ENCODE measurements at places on chromosomes 1 and 21. TPM values are rescaled to one million over a fixed set of nuclear protein-coding genes. Genes with fewer than 3 reads are reported as not detected.

ACTA1 gene
- 16.2 TPM for total RNA-seq

RGS4 gene
- 23.8 TPM for total RNA-seq

HSF2BP gene
- 3.2 TPM for total RNA-seq

MTHFR gene
- 13.0 TPM for total RNA-seq

IFI44L gene
- total RNA-seq = 271 TPM

CAPN8 gene
- total RNA-seq = not detected

TMPRSS3 gene
- not detected for total RNA-seq

GRCh38 chr1:204198348-204199340 lies 2.4 kb upstream of the KISS1 start:
- DNase-seq = peak; percentile 81

DNA sequence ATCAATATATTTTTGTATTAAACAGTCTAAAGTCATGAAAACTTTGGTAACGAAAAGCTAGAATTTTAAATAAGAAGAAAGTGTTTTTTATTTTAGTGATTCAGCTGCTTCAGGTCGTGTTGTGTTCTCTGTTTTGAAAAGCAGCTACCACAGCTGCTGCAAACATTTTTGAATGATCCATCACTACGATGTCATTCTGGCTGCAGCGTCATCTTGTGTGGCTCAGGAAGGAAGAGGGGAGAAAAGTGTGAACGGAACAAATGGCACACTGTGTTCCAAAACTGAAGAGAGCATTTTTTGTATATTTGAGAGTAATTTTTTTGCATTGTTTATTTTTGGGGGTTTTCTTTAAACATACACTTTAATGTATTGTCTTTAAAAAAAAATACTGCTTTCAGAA lies 323.0 kb upstream of the ADGRL2 start:
- DNase-seq = no peak

DNA sequence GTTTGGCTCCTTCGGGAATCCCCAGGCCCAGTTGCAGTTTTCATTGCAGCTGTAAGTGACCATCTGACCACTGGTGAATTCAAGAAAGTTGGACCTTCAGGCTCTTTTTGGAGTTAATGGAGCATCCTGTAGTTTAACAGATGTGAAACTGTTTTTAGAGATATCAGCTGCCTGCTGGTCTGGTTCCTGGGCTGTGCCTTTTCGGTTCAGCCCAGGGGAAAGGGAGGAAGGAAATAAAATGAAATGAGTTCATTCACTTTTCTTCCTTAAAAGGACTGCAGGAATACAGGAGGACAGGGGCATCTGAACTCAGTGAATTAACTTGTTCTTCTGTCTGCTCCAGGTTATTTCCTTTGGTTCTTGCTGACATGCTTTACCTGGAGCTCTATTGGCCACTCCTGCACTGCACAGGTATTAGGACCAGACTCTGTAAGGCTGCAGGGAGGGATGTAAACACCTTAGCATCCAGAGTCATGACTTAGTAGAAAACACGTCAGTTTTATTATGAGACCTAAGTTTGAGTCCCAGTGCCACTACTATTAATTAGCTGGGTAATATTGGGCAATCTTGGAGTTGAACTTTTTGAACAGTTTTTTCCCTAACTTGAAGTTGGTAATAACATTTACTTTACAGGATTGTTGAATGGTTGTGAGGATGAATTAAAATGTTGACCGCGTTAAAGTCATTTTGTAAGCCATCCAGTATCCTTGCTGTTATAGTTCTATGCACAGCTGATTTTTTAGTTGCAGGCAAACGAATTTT lies 83.6 kb downstream of the LRRC8D start:
- no peak for DNase-seq

DNA sequence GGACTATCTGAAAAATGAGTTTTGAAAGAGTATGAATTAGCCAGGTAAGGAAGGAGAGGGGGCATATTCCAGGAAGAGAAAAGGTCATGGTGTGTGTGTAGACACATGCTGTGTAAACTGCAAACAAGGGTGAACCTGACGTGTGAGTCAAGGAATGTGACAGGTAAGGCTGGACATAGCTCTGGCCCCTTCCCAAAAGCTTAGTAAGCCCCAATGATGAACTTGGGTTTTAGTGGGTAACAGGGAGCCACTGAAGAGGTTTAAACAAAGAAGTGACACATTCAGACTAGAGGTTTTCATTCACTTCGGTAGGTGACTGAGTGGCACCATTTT lies 36.7 kb downstream of the EGLN1 start:
- peak; percentile 29 for DNase-seq

DNA sequence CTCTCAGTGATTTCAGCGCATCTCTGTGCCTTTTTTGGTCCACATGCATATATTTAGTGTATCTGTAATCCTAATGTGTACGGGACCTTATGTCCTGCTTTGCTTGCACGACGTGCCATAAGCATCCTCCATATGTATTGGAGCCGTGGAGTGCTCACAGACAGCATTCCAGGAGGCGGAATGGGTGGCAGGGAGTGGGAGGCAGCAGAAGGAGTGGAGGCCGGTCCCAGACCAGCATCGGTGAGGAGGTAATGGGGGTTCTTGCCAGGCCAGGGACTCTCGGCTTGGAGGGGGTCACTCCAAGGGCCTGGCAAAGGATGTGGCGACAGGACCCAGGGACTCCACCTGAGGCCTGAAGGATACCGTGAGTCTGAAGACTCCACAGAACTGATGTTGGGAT lies 185.0 kb downstream of the CAMTA1 start:
- no peak for DNase-seq

- DNase-seq = no peak
Observed at GRCh38 chr1:73537400-73537799, 660.6 kb downstream of the LRRIQ3 start.

DNA sequence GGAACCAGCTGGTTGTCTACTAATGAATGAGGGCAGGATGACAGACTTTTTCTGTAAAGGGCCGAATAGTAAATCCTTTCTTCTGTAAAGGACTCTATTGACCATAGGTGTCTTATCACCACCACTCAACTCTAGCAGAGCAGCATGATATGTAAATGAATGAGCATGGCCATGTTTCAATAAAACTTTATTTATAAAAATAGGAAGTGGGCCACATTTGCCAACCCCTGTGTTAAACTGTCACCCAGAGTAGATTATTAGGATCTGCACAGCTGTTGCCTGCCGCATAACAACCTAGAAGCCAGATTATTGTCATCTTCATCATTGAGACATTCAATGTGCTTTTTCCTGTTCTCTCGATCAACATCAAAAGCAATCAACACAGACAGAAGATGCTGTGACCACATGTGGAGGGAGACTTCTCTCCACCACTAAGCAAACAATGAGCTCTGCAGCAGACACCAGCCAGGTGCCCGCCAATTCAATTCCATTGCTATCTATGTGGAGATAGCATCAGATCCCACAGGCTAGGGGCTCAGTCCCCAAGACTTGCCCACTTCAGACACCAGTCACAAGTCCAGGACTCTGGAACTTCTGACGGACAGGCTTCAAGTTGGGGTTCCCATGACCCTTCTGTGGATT lies 6.8 kb upstream of the EFHD2 start:
- no peak for DNase-seq

DNA sequence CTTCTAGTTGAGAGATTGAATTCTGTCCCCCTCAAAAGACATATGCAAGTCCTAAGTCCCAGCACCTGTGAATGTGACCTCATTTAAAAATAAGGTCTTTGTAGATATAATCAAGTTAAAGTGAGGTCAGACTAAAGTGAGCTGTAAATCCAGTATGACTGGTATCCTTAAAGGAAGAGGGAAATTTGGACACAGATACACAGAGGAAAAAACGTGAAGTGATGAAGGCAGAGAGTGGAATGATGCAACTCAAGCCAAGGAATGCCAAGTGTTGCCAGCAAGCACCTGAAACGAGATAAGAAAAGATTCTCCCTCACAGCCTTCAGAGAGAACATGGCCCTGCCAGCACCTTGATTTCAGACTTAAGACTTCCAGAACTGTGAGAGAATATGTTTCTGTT lies 444.7 kb upstream of the VAMP3 start:
- DNase-seq = no peak

DNA sequence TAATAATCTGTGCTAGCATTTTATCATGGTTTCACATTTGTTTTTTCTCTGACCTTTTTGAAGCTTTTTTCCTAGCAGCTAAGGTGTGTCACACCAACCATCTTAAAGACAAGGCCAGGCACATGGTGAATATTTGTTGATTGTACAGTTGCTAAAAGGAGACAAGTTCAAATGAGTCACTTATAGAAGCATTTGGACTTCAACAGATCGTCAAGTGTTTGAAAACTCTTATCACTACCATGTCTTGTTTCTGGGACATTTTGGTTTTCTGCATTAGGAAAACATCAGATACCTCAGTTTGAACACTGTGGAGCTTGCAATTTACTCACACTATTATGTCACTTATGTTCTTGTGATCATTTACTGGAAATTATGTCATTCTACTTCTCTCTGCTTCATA lies 407.3 kb downstream of the USP25 start:
- DNase-seq = peak; percentile 49

DNA sequence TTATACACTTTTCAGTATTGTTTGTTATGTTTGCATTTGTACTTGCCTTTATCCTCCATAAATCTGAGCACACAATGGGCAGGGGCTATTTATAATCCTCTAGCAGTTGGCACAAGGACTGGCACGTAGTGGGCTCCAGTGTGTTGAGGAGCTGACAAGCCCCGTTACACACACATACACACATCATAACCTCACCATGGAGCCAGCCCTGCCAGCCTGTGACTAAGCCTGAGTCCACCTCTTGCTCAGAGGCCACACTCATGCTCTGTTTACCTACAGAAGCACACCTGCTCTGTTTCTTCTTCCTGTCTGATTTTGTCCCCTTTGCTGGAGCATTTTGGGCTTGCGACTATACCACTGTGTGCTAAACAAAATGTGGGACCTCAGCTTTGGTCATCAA lies 64.5 kb upstream of the SPATA6 start:
- DNase-seq = no peak

DNA sequence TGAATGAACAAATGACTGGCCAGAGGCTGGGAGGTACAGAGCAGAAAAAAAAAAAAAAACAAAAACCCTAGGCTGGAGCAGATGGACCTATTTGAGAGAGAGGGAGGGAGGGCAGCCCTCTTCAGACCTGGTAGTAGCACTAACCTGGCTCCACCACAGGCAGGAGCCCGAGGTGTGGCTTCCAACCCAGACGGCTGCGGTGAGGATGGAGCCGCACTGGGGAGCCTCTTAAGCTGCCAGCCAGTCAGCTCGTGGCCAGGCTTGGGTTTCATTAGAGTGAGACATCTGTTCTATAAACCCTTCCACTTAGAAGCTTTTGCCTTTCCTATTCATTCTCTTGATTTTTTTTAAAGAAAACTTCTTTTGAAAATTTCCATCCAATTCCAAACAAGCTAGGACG lies 16.8 kb downstream of the LGR6 start:
- DNase-seq = peak; percentile 33

DNA sequence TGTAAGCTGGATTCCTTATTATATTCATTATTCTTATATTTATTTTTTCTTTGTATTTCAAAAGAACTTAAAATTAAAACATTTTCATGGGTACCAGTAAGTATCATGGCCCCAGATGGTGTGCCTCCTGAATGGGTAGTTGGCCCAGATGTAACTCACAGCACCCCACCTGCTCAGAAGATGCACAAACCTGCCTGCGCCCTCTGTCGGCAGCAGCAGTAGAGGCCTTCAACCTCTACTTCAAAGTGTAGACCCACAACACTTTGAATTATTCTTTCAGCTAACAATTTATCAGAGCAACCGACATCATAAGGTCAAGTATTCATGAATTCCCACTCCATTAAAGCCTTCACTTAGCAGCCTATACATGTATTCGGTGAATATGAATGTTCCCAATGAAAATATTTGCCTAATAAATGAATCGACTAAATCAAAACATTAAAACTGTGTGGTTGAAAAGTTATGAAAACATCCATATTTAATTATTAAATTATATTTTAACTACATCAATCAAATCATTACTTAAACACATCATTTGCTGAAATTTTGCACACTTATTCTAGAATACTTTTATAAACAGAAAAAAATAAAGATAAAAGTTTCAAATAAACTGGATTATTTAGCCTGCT lies 25.4 kb downstream of the PIGM start:
- peak; percentile 50 for DNase-seq

DNA sequence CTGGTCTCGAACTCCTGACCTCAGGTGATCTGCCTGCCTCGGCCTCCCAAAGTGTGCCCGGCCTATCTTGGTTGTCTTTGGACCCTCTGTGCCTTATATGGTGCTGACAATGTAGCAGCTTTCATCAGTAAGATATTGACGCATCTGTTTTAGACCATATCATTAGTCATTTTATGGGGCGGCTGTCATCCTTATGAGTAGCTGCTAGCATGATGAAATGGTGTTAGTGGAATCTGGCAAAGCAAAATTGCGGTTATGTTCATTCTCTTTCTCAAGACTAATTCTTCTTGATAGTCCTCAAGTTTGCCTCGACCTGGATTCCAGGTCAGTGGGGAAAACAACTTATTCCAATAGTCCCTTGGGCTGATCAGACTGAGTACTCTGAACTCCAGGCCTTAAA lies 199.9 kb downstream of the PRDM2 start:
- no peak for DNase-seq

- DNase-seq = peak; percentile 24
Observed at GRCh38 chr1:187433598-187433997, 604.8 kb downstream of the PLA2G4A start.

Data from astrocyte (in vitro differentiated cells and primary cell).